ENCODE measurements at places on chromosomes 13 and 19. TPM values are rescaled to one million over a fixed set of nuclear protein-coding genes. Genes with fewer than 3 reads are reported as not detected.

- DNase-seq, result no peak
Measured at GRCh38 chr19:29067831-29068230, 145.1 kb downstream of the UQCRFS1 start.

DNA sequence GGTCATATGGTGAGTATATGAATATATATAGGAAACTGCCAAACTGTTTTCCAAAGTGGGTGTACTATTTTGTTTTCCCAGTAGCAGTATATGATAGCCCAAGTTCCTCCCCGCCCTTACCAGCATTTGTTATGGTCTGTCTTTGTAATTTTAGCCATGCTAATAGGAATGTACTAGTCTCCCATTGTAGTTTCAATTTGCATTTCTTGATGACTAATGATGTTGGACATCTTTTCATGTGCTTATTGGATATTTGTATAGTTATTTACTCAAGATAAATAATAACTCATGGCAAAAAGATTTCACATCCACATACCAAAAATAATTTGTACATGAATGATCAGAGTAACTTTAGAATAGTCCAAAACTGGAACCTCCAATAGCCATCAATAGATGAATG, 75.3 kb upstream of the SERP2 start:
- DNase-seq, result no peak

GRCh38 chr19:1276628-1277022, 1.3 kb downstream of the FAM174C start:
- DNase-seq, result no peak

GRCh38 chr19:19096641-19097627, 33.1 kb downstream of the SLC25A42 start:
- DNase-seq, result no peak

DNA sequence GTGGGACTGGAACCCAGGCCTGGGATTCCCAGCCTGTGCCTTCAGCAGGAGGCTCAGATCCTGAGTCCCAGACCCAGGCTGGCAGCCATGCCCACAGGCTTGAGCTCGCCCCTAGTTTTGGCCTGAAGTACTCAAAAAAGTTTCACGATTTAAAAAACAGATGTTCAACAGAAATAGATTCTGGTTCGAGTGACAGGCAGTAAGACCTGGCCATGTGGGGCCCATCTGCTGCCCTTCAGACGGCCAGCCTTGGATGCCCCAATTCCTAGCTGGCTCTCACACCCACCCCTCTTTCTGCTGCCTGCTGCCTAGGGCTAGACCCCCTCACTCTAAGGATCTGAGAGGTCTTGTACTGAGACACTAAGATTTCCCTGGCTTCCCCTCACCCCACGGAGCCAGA, 2.8 kb upstream of the DMPK start:
- no peak for DNase-seq

GRCh38 chr13:44976949-44977583, 12.2 kb downstream of the NUFIP1 start:
- no peak for DNase-seq

DNA sequence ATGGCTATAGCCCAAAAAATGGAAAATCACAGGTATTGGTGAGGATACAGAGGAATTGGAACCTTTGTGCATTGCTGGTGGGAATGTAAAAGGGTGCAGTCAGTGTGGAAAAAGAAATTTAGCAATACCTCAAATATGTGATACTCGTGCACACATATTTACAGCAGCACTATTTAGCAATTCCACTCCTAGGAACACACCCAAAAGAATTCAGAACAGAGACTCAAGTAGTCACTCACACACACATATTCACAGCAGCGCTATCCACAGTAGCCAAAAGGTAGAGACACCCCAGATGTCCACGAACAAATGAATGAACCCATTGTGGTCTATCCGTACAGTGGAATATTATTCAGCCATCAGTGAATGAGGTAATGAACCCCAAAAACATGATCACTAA, 114.0 kb downstream of the COL4A2 start:
- no peak for DNase-seq

- no peak for DNase-seq
Measured at GRCh38 chr19:1230783-1231489, 6.9 kb downstream of the CBARP start.

- no peak for DNase-seq
Measured at GRCh38 chr19:43760941-43761340, 6.2 kb upstream of the SMG9 start.

DNA sequence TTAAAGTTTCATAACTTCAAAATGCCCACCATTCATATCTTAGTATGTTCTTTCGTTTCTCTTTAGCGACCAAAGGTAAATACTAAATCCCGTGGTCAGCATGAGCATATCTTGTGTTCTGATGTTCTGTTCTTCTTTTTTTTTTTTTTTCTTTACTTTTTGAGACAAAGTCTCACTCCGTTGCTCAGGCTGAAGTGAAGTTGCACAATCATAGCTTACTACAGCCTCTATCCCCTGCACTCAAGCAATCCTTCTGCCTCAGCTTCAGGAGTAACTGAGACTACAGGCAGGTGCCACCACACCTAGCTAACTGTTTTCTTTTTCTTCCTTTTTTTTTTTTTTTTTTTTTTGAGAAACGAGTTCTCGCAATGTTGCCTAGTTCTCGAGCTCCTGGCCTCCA, 60.9 kb upstream of the ATP12A start:
- DNase-seq, result no peak

DNA sequence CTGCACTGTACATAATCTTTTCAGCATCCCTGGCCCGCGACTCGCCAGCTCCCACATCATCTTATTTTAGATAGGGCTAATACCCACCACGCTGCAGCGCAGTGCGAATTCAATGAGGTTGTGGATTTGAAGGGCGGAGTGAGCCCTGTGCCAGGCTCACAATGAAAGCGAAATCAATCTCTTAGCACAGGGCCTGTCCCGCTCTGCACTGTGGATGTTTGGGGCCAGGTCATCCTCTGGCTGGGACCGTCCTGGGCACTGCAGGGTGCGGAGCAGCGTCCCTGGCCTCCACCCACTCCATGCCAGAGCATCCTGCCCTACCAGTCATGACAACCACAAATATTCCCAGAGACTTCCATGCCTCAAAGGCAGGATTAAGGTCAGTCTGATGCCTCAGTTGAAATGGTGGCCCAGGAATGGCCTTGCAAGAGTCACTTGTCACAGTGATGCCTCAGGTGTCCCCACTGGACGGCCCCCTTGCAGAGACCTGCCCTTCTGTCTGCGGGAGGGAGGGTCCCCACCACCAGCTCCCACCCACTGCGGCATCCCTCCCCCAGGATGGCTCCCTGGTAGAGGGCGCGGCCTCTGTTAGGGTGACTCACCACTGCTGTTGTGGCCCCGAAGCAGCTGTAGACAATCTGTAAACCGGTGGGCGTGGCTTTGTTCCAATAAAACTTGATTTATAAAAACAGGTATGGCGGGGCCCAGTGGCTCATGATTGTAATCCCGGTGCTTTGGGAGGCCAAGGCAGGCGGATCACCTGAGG, 5.6 kb downstream of the UHRF1 start:
- no peak for DNase-seq

DNA sequence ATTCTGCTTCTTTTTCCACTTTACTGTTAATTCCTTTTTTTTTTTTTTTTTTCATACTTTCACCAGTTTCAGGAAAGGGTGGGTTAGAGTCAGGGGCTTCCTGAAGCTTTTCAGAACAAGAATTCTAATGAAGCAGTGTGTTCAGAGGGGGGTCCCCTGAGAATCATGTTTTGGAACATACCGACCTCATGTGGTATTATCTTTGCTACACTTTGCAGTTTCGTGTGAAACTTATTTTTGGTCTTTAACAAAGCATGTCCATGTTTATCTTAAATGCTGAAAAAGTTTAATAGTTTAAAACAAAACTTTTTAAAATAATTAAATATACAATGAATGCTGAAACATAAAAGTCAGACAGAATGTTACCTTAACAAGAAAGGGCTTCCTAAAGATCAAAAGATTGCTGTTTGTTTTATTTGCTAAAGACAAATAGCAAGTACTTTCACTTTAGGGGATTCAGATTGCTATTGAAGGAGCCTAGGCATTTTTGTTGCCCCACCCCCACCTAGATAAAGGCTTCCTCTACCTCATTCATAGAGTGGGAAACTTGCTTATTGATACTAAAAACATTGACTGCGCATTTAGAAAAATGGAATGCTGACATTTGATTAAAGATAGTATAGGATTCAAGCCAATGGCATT, 21.1 kb upstream of the POMP start:
- DNase-seq, result no peak

DNA sequence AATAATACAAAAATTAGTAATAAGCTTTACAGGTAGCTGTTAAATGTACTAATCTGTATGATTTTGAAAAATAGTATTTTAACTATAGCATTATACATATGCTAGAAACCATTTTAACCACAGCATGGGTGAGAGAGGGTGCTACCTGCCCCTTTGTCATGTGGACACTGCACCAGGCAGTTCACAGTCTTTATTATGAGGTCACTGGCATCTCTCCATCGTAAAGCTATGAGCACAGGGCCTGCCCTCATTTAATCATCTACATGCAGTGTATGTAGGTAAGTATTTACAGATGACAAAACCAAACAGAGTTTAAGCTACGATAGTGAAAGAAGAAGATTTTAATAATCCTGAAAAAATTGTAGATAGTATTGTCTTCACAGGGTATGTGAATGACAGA, 21.7 kb downstream of the EDNRB start:
- no peak for DNase-seq

- peak; percentile 98 for DNase-seq
Measured at GRCh38 chr19:2610637-2611482, 91.6 kb downstream of the GNG7 start.

DNA sequence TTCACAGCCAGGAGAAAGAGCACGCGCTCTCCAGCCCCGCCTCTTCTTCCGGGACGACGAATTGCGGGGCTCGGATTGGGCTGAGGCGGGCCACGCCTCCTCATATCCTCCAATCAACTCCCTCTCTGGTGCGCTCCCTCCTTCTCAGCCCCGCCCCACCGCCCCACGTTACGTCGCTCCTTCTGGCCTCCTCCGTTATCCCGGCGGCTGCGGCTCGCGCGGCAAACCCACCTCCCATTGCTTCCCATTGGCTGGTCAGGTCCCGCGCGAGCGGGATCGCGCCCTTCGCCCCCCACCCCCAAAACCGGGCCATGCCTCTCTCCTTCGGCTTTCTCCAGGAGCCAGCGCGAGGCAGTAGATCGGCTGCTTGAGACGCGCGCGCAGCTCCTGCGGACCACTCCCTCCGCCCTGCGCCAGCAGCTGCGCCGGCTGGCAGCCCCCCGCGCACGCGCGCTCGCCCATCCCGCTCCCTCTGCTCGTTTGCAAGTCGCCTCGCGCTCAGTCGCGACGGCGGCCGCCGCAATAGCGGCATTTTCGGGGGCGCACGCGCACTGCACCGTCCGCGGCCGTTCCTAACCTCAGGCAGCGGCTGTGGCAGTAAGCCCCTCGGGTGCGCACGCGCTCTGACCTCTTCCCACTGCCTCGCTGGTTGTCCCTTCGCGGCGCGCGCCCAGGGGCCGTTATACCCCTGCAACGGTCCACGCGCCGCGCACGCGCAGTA, 512 bp upstream of the ARHGAP35 start:
- peak; percentile 99 for DNase-seq

GRCh38 chr19:45554481-45554880, 30.1 kb downstream of the OPA3 start:
- DNase-seq, result no peak

DNA sequence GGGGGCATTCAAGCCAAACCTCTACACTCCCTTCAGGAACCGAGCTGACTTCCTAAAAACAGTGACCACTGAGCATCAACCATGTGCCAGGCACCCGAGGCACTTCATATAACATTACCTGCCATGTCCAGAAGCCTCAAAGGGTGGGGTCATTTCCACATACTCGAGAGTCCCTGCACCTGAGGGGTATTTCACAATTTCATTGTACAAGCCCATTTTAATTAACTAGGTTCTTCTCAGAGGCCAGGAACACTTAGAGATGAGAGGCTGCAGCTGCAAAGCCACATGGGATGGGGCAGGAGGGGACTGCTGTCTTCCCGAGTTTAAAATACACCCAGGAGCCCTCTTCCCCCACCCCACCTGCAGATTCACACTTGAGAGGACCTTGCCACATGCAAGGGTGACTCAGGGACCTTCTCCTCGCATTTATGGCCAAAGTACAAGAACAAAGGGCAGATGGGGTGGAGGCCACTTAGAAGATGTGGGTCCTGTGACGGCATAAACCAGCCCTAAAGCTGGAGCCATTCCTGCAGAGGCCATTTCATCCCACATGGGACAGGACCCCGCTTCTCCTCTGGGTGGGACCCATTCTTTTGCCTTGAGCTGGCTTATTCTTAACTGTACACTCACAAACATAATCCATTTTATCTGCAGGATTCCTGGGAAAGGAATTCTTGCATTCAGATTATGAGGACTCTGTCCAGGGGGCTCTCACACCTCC, 43.9 kb downstream of the RAB20 start:
- DNase-seq, result no peak

Gene KIR3DL2
- not detected for total RNA-seq

Gene ZNF358
- 78.1 TPM for total RNA-seq

Gene ZNF329
- 9.2 TPM for total RNA-seq

Gene LYPD3
- total RNA-seq, result 0.39 TPM

Gene ASF1B
- total RNA-seq, result 3.6 TPM

Gene IGFL2
- total RNA-seq, result 0.55 TPM

Gene KPNA3
- 54.1 TPM for total RNA-seq
